ENCODE measurements at places on chromosomes 16 and 17. TPM values are rescaled to one million over a fixed set of nuclear protein-coding genes. Genes with fewer than 3 reads are reported as not detected.
A peak's percentile ranks its signal among the peaks of the same experiment; 100 is the strongest.

Gene EVI2A
- polyA plus RNA-seq: 27.8 TPM

Gene CLDN6
- polyA plus RNA-seq: 0.31 TPM

DNA sequence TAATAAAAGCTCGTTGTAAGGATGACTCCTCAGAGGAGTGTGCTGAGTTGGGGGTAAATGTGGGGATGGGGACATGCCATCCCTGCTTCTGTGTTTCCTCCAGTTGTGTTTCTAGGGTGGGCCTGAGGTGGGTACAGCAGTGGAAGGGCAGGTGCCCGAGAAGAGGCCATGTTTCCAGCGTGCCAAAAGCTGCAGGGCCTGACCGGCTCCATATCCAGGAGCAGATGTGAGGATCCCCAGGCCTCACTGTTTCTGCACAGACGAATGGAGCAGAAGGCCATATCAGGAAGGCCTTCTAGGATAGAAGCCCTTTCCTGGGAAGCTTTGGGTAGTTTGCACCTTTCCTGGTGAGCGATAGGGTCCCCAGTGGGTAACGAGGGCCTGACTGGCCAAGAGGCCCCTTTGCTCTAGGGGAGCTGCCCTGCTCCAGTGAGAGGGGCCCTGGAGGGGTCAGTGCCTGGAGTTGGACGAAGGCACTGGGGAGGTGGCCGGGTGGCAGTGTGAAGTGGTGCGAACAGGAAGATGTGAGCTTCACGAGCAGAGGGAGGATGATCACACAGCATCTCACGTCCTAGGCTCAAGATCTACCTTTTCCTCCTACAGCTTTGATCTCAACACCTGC is 62.9 kb downstream of the SHISA6 start:
- no peak for DNase-seq

DNA sequence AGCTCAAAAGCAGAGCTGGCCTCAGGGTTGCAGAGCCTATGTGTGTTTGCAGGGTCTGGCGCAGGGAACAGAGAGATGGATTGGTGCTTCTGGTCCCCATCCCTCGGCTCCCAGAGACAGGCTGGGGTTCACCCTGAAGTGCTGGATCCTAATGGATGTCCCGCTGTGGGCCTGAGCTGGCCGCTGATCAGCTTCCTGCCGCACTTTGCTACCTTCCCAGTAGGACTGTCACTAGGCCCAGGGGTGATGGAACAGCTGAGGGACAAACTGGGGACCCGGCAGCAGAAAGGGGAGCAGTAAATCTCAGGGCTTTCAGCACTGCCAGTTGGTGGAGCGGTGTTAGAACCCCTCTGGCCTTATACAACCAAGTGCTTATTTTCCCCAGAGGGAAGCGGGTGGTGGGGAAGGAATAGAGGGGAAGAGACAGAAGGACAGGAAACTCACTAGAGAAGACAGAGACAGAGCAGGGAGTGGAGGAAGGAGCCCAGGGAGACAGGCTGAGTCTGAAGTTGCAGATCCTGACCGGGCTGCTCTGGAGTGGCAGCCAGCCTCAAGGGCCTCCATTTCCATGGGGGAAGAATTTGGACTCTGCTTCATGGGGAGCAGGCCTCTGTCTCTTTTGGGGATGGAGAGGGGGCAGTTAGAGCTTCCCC is 78.6 kb downstream of the MRM1 start:
- DNase-seq: no peak

Gene CCL18
- 0.36 TPM for polyA plus RNA-seq

Gene HEATR9
- polyA plus RNA-seq: not detected

- no peak for DNase-seq
These were observed 20.4 kb downstream of the JUP start for GRCh38 chr17:41766135-41766534.

Gene ZP2
- polyA plus RNA-seq: not detected

DNA sequence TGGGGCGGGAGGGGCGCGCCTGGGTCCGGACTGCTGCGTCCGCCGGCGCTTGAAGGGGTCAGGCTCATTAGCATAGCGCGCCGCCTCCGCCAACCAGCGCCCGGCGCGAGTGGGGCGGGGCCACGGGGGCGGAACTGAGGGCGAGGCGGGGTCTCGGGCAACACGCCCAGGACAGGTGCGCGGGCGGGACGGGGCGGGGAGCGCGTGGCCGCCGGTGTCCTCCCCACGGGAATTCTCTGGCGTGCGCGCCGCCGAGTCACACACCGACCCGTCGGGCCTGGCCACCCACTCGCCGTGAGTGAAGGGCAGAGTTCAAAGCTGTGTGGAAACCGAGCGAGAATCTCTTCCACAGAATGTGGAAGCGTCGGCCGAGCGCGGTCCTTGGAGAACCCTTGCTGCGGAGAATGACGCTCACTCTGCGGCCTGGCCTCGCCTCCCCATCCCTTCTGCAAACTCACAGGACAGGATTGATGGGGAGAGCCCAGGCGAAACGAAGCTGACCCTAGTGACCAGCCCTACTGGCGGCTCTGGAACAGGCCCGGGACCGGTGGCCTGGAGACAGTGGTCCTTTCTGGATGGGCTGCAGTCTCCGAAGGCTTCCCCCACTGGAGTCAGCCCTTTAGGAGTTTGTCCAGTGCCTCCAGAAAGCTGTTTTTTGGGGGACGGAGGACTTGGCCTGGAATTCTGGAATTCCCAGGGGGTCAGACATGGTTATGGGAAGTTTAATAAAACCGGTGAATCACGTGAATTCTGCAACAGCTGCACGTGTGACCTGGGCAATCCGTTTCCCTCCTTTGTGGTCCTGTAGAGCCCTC is at the start of gene SNAI3:
SNAI3 (minus strand) TSS at position 69 of the 815 bp plus-strand sequence. CDS start 101 bp downstream, outside the sequence.
- peak; percentile 62 for DNase-seq

GRCh38 chr16:84514874-84515835 is 10.7 kb upstream of the MEAK7 start:
- no peak for DNase-seq

Gene DNAAF8
- 3.5 TPM for polyA plus RNA-seq

DNA sequence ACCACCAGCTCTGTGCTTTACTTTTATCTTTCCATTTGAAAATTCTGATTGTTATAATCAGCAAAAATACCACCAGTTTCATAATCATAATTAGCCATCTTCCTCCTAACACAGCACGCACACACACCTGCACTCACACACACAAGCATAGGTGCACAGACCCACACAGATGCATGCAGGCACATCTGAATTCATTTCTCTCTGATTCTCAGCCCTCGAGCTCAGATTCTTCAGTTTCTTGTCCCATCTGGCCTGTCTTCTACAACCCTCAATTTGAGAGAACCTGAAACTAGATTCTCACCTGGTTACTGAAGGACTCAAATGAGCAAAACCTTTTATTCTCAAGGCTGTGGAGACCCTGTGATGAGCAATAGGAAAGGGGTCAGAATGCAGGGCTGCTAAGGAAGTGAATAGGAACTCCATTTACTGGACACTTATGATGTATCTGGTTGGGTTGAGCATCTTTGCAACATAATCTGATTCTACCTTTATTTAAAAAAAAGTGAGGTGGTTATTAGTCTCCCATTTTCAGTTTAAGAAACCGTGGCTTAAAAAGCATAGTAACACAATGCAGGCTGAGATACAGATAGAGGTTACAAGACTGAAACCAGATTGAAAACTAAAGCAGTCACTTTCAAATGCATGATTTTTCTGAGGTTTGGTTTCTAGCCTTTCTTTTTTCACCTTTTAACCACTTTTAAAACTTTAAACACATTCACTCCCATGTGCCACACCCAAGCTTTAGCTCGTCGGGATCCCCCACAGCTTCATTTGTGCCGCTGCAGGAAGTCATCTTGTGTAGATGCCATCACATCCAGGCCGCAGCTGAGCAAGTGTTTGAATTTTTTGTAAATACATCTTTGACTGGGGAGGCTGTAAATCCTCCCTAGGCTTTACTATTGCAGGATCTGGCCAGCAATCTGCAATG is 9.4 kb downstream of the KRT33A start:
- no peak for DNase-seq

Gene SHISA9
- polyA plus RNA-seq: 38.5 TPM

DNA sequence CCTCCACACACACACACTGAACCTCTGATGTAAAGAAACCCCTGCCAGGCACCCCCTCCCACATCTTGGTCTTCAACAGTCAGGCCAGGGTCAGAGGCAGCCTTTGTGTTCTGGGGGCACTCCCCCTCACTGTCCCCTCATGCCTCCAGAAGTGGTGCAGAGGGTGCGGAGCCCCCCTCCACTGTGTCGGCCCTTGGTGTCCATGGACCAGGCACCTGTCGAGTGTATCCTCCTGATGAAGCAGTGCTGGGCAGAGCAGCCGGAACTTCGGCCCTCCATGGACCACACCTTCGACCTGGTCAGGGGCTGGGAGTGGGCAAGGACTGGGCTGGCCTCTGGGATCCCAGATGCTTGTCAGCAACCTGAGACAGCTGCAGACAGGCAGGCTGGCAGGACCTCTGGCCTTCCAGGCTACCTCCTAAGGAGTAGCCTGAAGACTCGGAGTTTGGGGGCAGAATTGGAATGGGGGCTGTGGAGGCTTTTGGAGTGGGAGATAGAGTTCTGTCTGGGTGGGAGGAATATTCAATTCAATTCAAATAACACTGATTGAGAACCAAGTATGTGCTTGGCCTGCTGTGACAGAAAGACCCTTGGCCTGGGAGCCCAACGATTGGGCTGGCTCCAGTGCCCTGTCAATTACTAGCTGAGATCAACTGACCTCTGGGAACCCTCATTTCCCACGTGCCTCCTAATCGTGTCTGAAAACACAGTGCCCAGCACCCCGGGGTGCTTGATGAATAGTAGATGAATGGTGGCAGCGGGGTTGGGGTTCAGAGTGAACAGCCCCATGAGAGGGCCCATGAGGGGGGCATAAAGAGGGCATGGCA is 11.5 kb downstream of the GUCY2D start:
- DNase-seq: no peak
